ENCODE measurements at places on chromosomes 7 and 10.

DNA sequence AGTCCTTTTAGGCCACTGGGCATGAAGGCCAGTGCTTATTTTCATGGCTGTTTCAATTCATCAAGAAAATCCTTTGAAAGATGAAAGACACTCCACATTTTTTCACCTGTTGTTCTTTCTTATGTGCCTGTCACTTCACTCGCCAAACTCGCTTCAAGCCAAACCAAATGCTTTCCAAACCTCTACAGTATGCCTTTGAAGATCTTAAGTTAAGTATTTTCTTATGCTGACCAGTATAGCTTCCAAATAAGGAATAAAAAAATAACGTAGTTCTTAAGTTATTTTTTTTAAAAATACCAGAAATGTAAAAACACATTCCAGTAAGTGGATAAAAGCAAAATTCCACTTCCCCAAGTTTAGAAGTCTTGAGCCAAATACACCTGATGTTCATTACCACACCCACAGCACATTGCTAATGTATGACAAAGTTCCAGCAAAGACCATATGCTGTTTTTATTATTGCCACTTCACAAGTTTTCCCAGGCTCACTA is 186.1 kb downstream of the MTERF1 start:
- DNase-seq: peak; percentile 48

DNA sequence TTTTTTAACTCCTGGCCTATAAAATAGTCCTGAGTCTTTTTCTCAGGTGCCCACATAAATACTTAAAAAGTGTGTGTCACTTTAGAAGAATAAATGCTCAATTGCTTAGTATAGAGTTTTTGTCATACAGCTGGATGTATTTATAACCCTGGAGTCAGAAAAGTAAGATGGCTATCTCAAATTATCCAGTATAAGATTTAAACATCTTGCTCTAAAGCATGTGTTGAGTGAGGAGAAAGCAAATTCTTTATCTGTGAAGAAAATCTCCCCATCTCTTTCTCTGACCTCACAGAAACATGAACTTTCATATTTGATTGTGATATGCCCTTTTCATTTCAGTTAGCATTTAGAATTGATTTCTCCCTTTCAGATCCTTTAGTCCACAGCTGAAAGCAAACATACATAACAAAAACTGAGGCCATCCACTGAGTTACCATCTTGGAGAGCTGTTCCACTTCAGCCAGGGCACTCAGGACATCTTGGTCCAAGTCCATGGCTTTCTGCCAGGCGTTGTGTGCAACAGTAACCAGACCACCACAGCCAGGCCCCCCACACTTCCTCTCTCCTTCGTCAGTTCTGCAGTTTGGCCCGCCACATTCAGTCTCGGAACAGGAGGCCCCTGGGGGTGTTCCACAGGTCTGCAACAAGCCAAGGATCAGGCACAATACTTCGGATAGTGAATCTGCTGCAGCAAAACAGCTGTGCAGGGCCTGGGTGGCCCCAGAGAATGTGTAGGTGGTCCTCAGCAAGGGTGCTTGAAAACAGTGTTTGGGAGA is 40.9 kb downstream of the DLD start:
- DNase-seq: no peak

GRCh38 chr10:78473006-78473405 is 439.3 kb downstream of the RPS24 start:
- no peak for DNase-seq

DNA sequence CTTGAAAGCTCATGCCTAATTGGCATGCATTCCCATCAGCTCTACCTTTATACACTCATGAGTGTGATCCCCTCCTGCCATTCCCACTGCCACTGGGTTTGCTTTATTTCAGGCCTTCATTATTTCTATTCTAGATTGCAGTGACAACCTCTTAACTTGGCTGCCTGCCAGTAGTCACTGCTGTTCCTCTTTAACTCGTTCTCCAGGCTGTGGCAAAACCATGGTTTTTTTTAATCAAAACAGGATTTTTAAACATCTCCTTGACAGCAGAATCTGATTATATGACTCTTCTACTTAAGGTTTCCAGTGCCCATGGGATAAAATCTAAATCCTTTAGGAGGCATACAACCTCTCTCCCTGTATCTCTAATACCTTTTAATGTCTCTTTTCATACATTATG is 223.7 kb upstream of the PCDH15 start:
- DNase-seq: no peak
